ENCODE measurements at places on chromosomes 1 and 21. TPM values are rescaled to one million over a fixed set of nuclear protein-coding genes. Genes with fewer than 3 reads are reported as not detected.

MKNK1 gene
- total RNA-seq: 16.1 TPM

DNA sequence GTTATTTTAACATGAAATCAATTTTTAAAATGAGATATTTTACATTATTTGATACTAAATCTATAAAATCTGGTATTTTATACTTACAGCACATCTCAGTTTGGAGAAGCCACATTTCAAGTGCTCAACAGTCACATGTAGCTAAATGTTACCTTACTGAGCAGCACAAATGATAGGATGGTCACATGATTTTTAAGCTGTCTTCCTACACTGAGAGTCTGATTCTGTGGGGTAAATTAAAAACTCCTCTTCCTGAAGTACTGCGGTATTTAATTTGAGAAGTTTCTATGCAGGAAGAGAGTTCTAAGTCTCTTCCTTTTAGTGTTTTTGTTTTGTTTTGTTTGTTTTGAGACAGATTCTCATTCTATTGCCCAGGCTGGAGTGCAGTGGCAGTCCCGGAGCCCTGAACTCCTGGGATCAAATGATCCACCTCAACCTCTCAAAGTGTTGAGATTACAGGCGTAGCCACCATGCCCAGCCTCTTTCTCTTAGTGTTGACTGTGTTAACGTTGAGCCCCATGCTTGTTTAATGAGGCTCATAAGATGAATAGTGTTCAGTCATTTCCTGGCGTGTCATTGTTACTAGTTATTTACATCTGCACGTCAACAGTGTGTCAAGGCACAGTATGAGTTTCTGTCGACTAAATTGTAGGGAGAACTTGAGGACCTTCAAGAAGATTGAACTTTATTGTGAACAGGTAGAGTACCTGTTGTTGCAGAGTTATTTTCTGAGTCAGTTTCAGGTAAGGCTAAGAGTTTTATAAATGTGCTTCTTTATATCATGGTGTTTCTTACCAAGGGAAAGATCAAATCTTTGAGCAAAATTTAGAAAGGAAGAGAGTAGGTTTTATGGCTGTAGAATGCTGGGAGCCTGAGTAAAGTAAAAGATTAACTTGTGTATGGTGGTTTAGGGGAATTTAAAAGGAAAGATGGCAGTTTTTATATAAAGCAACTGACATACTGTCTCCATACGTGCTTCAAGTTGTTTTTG, 3.3 kb downstream of the CNST start:
- DNase-seq: peak; percentile 2

CLSTN1 gene
- 99.0 TPM for total RNA-seq

DNA sequence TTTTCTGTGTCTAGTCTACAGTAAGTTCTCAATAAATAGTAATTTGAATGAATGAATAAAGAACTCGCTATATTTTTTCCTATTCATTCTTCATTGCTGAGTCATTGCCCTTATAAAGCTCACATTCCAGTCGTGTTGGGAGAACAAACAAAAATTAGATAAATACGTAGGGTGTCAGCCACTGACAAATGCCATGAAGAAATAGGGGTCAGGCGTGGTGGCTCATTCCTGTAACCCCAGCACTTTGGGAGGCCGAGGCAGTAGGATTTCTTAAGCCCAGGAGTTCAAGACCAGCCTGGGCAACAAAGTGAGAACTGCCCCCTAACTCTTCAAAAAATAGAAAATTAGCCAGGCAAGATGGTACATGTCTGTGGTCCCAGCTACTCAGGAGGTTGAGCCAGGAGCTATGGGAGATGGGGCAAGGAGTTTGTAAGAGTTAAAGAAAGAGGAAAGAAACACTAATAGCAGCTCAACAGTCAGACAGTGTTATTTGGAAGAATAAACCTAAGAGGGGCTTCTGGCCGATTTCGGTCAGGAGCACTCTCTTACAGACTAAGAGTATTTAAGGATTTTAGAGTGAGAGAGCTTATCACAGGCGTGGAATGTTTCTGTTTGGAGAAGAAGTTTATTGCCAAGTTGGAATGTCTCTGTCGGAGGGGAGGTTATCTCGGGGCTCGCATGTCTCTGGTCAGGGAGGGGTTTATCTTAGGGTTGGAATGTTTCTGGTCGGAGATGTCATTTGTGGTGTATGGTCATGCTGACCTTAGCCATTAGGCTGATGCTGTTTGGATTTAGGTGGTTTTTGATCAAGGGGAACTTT, 1.8 kb upstream of the CHML start:
- peak; percentile 24 for DNase-seq

DNA sequence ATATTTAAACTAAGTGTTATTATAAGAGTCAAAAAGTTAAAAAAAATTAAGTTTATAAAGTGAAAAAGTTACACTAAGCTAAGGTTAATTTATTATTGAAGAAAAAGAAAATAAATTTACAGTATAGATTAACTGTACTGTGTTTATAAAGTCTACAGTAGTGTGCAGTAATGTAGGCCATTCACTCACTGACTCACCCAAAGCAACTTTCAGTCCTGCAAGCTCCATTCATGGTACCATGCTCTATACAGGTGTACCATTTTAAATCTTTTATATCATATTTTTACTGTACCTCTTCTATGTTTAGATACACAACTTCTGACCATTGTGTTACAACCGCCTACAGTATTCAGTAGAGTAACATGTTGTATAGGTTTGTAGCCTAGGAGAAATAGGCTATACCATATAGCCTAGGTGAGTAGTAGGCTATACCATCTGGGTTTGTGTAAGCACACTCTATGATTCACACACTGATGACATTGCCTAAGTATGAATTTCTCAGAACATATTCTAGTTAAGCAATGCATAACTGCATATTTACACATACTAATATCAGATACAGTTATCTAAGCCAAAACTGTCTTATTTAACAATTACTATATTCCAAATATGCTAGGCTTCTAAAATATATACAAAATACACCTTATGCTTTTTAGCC, 80.6 kb upstream of the GFI1 start:
- no peak for DNase-seq

Measured in HT-29 (cell line).